CD14-positive monocyte (primary cell): ENCODE measurements at places on chromosomes 6 and 20.

- DNase-seq: no peak
Measured at GRCh38 chr6:65557224-65557623, 149.8 kb downstream of the EYS start.

DNA sequence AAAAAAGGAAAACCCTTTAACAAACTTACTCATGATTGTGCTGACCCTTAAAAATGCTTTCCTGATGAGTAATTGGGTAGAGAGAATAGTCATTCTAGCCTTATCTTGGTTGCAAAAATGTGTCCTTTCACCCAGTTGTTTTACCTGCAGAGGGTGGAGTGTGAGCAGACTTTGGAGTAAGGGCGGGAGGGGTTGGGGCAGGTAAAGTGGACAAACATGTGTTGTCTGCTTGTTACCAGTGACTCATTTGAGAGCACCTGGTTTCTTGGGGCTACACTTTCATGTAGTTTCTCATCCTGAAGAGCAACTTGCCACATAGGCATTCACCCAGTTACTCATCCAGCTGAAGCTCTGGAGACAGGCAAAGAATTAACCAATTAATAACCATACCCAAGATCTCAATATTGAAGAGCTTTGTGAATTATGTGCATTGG is 121.1 kb downstream of the TNFRSF21 start:
- DNase-seq: no peak

- DNase-seq: no peak
Measured at GRCh38 chr6:1987640-1988039, 257.8 kb downstream of the GMDS start.

GRCh38 chr6:26205161-26205624 is 118.0 kb downstream of the HFE start:
- DNase-seq: peak; percentile 70

DNA sequence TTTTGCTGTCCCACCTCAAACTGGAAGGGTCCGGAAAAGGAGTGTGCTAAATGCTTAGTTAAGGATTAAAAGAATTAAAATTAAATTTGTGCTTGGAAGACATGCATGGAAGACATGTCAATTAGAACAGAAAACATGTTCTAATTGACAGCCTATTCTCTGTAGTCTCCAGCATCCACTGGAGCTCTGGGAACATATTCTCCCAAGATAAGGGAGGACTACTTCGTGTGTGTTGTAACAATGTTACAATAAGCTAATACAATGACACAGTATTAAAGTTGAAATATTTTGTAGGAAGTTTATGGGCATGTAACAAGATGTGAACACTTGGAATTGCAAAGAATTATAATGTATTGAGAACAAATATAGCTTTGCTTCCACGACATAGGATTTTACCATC is 567.4 kb upstream of the CITED2 start:
- DNase-seq: no peak

GRCh38 chr6:166692723-166693302 is 65.8 kb upstream of the RPS6KA2 start:
- no peak for DNase-seq

DNA sequence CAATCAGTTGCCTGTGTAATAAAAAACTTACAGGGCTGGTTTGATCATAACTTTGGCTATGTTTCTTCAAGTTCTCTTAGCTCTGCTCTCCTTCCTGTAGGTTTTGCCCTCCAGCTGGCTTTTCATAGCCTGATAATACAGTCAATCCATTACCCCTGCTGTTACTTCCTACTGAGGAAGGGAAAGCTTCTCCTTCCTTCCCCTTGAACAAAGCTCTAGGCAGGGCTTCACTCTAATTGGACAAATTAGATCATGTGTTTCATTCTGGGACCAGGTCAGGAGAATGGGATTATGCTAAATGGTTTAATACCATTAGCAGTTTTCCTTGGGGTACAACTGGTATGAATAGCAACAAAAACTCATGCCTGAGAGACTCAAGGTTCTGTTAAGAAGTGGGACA is 106.8 kb upstream of the MCHR2 start:
- no peak for DNase-seq

GRCh38 chr20:62359043-62359490 is 8.0 kb downstream of the LAMA5 start:
- DNase-seq: no peak

GRCh38 chr6:40536442-40536841 is 50.7 kb downstream of the LRFN2 start:
- DNase-seq: no peak

DNA sequence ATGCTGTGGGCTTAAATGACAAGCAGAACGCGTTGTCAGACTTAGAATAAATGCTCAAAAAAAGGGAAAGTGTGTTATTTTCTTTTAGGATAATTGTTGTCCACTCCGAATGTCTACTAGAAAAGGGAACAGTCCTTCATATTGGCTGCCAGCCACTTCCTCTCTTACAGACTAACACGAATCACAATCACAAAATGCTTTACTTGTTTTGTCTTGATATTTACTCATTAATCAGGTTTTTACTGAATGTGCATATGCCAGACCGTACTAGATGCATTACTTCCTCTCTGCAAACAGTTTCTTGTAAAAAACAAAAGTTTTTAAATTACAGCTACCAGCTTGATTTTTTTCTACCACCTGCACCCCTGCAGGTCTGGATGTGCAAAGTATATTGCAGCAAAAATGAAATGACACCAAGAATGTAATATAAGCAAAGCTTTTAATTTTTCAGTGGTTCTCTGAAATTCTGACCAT is 821 bp downstream of the DHX35 start:
- peak; percentile 7 for DNase-seq

DNA sequence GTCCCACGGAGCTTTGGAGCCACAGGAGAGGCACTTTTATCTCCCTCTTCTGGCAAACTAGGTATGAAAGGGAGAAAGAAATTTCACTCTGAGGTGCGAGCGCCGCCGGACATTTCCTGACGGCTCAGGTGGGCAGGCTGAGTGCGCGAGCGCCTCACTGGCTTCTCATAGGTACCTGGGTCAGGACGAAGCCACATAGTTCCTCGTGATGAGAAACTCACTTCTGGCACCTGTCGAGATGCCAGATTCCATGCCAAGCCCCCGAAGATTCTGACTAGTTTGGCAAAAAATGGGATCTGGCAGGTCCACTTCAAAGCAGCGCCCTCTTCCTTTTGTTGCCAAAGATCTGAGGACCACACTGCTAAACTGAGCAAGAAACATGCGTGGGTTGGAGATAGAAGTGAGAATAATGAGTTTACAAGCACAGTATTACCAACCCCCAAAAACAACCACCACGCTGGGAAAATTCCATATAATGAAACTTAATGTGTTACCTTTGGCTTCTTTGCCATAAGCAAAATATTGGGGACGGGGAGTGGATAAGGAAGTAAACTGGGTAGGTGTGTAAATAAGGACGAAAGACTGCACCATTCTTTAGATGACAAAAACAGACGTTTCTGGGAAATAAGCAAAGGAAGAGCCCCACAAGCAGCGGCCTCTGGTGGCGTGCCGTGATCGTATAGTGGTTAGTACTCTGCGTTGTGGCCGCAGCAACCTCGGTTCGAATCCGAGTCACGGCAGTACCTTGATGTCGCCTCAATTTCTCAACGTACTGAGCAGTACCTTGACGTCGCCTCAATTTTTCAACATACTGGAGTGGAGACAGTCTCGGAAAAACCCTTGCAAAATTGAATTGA is 89.8 kb upstream of the PRSS16 start:
- peak; percentile 79 for DNase-seq

GRCh38 chr20:24001712-24002405 is 13.3 kb upstream of the GGTLC1 start:
- DNase-seq: no peak

DNA sequence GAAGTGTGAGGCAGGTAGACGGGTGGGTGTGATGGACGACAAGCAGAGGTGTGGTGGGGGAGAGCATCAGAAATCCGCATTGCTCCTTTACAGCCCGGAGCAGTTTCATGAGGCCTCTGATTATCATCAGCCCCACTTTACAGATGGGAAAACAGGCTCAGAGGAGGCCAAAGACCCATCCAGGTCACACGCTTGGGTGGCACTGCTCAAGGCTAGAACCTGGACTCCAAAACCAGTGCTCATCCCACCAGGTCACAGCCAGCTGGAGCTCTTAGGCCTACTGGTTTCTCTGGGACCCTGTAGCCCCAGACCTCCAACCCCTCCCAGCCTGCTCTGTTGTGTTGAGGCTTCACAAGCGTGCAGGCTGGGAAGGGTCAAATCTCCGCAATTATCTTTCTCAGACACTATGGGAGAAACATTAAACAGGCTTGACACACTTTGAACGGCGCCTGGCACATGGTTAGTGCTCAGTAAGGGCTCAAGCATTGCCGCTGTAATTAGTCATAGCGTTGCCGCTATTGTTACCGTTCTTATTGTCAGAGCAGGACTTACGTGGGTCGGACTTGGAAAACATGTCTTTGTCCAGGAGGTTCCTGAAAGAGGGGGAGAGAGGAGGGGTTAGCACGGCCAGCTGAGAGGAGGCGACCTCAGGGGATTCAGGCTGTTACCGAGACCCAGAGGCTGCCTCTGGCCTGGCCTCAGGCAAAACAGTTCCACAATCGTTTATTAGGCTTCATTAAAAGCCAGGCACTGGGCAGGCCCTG is 16.6 kb downstream of the CPNE5 start:
- DNase-seq: no peak

DNA sequence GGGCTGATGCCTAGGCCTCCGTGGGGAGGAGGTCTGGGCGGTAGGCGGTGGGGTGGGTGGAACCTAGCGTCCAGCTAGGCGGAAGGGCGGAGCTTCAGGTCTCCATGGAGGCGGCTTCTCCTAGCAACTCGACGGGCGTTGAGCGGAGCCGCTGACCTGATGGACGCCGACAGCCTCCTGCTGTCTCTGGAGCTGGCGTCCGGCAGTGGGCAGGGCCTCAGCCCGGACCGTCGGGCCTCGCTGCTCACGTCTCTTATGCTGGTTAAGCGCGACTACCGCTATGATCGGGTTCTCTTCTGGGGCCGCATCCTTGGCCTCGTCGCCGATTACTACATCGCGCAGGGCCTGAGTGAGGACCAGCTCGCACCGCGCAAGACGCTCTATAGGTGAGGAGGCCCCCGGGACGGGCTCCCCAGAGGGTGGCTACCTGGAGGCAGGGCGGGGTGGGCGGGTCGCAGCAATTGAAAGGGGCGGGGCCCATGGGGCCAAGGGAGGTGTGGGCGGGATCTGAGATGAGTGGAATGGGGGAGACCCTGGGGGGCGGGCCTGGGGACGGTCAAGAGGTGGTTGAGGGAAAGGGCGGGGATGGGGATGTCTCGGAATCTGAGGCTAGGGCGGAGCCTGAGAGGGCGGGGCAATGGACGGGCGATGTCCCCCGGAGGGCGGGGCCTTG is at the start of gene RSPH9:
TSS of gene RSPH9 (plus strand) at position 97 of the 673 bp plus-strand sequence. CDS start at position 160, 63 bp downstream.
- DNase-seq: peak; percentile 48

- DNase-seq: peak; percentile 16
Measured at GRCh38 chr6:134317471-134318131, at the start of gene SGK1. Gene SGK1, minus strand, starts transcription at chr6:134318112. Its CDS starts 652 bp downstream, at chr6:134317460.

GRCh38 chr6:29653452-29654038 is 3.3 kb upstream of the MOG start:
- DNase-seq: peak; percentile 69
